ENCODE measurements at places on chromosomes 12 and 14.

DNA sequence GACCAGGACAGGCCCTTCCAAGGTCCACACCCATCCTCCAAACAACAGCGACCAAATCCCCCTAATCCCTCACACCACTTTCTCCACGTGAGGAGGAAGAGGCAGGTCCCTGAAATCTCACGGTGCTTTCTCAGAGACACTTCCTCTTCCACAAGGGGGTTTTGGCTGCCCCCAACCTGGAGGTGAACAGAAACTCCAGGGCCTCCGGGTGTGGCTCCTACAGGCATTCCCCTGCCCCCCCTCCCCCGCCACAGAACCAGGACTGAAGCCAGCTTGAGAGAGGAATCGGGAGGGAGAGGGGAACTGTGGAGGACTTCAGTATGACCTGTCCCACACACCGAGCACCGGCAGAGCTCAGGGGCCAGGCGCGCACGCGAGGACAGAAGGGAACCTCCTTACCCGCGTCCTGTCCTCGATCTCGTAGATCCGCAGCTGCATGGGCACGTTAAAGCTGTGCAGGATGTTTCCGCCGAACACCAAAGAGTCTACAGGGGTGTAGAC, 60.2 kb downstream of the KDM2B start:
- no peak for DNase-seq

DNA sequence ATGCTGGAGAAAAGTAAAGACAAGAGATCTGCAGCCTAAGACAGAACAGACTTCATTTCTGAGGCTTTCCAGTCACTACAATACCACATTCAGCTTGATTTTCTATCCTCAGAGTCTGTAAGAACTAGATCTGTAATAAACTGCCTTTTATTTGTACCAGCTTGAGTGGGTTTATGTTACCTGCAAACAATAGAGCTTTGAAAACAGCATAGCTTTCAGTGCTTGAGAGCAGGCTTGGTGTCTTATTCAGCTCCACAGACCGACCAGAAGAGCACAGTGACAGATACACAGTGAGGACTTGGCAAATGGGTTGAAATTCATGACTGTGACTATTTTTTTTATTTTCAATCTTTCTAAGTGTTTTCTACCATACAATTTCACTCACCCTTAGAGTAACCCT, 207.8 kb upstream of the OTX2 start:
- DNase-seq = no peak

GRCh38 chr12:65493913-65494245, 215.4 kb downstream of the MSRB3 start:
- no peak for DNase-seq

- DNase-seq = no peak
Measured at GRCh38 chr12:64707926-64708325, 51.3 kb downstream of the GNS start.

Data from SW 1271 (cell line).